Peyer's patch (tissue), 4 donors: ENCODE measurements at places on chromosomes 5 and 9. TPM values are rescaled to one million over a fixed set of nuclear protein-coding genes. Genes with fewer than 3 reads are reported as not detected.

GRCh38 chr9:8437876-8438275, 638.3 kb upstream of the DMAC1 start:
- H3K27me3 ChIP-seq, result no peaks in the 10 kb centered on the region
- no peak for DNase-seq
- no peak overlapping the region for H3K27ac ChIP-seq
- H3K36me3 ChIP-seq, result no peaks in the 10 kb centered on the region
- H3K4me3 ChIP-seq, result no peak overlapping the region

DNA sequence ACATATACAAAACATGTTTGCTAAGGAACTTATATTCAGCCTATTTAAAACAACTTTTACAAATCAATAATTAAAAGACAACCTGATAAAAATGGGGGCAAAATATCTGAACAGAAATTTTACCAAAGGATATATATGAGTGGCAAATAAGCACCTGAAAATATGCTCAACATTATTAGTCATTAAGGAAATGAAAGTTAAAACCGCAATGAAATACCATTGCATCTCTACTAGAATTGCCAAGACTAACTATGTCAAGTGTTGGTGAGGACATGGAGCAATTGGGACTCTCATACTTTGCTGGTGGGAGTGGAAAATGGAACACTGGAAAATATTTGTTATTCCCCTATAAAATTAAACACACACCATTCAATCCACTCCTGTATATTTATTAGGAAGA, 26.3 kb upstream of the PPP2R2B start:
- H3K27me3 ChIP-seq, result no peaks in the 10 kb centered on the region
- no peak overlapping the region for H3K27ac ChIP-seq
- no peaks in the 10 kb centered on the region for H3K36me3 ChIP-seq

DNA sequence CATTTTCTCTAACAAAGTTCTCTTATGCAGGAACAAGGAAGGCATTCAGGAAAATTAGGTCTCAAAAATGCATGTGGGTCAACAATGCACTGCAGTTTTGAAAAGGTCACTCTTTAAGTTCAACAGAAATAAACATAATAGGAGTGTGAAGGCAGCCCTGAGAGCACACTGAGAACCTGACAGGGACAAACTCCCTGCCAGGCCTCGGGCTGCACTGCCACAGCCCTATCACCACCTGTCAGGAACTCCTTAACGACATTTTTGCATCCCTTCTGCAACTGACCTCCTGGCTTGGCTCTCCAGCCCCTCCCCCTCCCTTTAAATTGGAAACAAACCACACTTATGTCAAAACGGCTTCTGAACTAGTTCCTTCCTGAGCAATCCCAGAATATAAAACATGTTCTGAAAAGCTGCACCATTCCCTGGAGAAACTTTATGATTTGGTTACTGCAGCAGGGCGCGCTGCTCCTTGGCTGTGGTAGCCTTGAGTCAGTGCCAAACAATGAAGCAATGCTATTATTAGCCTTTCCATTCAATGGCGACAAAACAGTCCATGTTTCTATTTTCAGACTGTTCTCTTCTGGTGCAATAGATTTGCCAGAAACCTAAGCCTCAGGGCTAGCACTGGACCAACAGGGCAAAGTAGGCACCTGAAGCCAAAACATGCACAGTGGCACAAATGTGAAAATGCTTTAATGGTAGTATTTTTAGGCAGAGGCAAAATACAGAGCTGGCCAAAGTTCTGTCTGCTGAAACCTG, 160.1 kb upstream of the ZNF608 start:
- no peaks in the 10 kb centered on the region for H3K27me3 ChIP-seq
- H3K27ac ChIP-seq, result no peak overlapping the region
- no peak overlapping the region for H3K4me3 ChIP-seq
- H3K36me3 ChIP-seq, result no peaks in the 10 kb centered on the region

DNA sequence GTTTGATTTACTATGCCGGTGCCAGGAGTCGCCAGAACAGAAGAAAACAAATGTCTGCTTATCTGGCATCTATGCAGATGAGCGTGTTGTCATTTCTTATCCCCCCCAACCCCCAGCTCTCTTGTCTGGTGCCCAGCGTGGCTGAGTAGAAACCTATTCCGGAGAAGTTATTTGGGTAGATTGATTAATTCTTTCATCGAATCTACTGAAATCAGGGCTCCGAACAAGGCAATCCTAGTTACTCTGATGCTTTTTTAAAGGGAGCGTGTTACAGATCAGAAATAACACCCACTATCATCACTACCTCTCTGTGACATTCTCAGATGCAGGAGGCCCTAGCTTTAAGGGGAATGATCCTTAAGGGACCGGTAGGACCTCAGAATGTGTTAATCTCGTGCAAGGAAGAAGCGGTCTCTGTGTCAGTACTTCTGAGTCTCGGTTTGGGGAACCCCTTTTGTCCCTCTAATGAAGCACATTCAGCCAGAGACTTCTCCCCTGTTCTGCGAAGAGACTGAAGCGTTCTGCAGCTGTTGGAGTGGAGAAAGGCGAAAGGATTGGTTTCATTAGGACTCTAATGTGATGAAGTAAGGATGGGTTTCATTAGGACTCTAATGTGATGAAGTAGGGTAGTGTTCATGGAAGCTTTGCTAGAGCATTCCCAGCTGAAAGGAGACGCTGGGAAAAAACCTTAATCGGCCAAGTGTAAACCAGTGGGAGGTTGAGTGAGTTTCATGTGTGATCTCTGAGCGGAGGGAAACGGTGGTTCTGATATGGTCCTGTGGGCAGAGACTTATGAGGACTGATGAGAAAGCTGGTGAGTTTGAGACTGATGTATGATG, 1.5 kb downstream of the PIP5K1B start:
- H3K4me1 ChIP-seq, result peaks cover 17% of the 10 kb centered on the region
- DNase-seq, result no peak
- H3K36me3 ChIP-seq, result no peaks in the 10 kb centered on the region

GRCh38 chr5:135454946-135455345, 2.8 kb upstream of the TIFAB start:
- H3K36me3 ChIP-seq, result no peaks in the 10 kb centered on the region
- DNase-seq, result no peak
- H3K4me3 ChIP-seq, result no peak overlapping the region

- H3K4me3 ChIP-seq, result no peak overlapping the region
- no peak for DNase-seq
- H3K36me3 ChIP-seq, result no peaks in the 10 kb centered on the region
- H3K27me3 ChIP-seq, result no peaks in the 10 kb centered on the region
- no peaks in the 10 kb centered on the region for H3K4me1 ChIP-seq
These were observed 22.1 kb downstream of the CEP72 start for GRCh38 chr5:634191-634590.

- no peak for DNase-seq
- H3K27me3 ChIP-seq, result no peaks in the 10 kb centered on the region
- H3K4me3 ChIP-seq, result peak overlapping the region; percentile 96
- no peaks in the 10 kb centered on the region for H3K36me3 ChIP-seq
- H3K27ac ChIP-seq, result peak overlapping the region; percentile 82
- H3K4me1 ChIP-seq, result peaks cover 50% of the 10 kb centered on the region
These were observed 601 bp downstream of the ERGIC1 start for GRCh38 chr5:172834415-172835289.

GRCh38 chr5:57841676-57842363, 359.2 kb upstream of the ACTBL2 start:
- no peak overlapping the region for H3K4me3 ChIP-seq
- no peaks in the 10 kb centered on the region for H3K36me3 ChIP-seq
- no peak overlapping the region for H3K27ac ChIP-seq
- no peaks in the 10 kb centered on the region for H3K27me3 ChIP-seq
- DNase-seq, result no peak
- no peaks in the 10 kb centered on the region for H3K4me1 ChIP-seq

GRCh38 chr5:156407251-156407650, 80.3 kb downstream of the SGCD start:
- H3K4me3 ChIP-seq, result no peak overlapping the region
- H3K4me1 ChIP-seq, result no peaks in the 10 kb centered on the region
- no peak for DNase-seq
- H3K27me3 ChIP-seq, result no peaks in the 10 kb centered on the region
- H3K36me3 ChIP-seq, result no peaks in the 10 kb centered on the region
- no peak overlapping the region for H3K27ac ChIP-seq

Gene NR2F1
- 28.1 TPM for total RNA-seq
